ENCODE measurements at places on chromosomes 16 and 17.

GRCh38 chr17:75889454-75889853, 7.3 kb downstream of the TRIM65 start:
- no peak for DNase-seq

- no peak for DNase-seq
Measured at GRCh38 chr17:78338486-78339259, 21.2 kb downstream of the SOCS3 start.

GRCh38 chr16:49701065-49701685, 154.7 kb downstream of the ZNF423 start:
- DNase-seq: no peak

DNA sequence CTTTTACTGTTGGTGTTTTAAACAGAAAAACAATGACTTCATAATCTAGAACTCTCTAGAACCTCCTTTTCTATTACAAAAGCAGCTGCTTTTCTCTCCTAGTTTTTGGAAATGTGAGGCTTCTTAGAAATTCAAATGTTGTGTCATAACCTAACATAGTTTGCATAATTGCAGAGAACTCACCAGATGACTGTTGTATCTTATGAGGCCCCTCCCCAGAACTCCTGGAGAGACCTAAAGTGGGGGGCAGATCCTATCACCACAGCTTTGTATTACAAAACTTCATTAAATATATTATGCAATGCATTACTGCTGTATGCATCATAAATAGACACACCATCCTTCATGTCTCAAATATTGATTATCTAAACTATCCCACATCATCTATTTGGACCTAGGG, 538.7 kb upstream of the HSBP1 start:
- no peak for DNase-seq

- DNase-seq: no peak
Measured at GRCh38 chr17:70604854-70605253, 435.5 kb downstream of the KCNJ2 start.

DNA sequence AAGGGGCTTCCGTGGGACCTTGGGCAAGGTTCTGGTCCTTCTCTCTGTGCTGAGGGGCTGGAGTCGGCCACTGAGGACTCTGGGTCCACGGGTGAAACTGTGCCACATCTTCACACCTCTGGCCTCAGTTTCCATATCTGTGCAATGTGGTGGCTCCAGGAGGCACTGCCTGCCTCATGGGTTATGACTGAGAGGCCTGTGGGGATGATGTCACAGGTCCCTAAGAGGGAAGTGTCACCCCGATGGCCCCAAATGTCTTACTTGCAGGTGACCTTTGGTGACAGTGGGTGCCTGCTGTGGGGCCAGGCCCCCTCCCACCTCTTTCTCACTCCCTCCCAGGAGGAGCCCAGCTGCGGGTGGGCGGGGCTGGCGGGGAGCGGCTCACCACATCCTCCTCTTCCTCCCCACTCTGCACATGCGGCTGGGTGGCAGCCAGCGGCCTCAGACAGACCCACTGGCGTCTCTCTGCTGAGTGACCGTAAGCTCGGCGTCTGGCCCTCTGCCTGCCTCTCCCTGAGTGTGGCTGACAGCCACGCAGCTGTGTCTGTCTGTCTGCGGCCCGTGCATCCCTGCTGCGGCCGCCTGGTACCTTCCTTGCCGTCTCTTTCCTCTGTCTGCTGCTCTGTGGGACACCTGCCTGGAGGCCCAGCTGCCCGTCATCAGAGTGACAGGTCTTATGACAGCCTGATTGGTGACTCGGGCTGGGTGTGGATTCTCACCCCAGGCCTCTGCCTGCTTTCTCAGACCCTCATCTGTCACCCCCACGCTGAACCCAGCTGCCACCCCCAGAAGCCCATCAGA, at the start of gene IL21R:
TSS of gene IL21R (plus strand) at position 407 of the 801 bp plus-strand sequence. CDS start 27,898 bp downstream, outside the sequence.
- DNase-seq: peak; percentile 95

Measured in immature natural killer cell (primary cell).